ENCODE measurements at places on chromosomes 4 and X.

DNA sequence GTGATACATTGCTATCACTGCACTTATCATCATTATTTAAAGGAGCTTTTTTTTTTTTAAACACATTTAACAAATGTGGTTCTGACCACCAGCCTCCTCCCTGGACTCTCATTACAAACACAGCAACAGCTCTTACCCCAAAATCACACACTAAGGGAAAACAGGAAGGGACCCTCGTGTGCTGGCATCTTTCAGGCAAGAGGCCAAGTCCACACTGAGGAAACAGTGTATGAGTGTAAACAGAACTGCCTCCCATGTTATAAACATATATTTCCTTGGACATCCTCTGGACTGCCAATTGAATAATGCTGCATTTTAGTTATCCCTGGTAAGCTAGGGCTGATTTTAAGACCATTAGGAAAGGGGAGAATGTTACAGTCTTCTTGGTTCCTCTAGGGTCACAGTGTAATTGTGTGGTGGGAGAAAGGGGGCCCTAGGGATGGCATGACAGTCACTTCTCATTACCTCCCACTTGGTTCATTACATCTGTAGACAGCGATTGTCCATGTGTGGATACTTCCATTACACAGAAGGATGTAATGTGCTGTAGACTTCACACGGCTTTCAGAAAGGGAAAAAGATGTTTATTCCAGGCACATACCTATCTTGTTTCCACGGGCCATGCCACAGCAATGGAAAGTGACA is 244.6 kb upstream of the TET2 start:
- no peak for DNase-seq

DNA sequence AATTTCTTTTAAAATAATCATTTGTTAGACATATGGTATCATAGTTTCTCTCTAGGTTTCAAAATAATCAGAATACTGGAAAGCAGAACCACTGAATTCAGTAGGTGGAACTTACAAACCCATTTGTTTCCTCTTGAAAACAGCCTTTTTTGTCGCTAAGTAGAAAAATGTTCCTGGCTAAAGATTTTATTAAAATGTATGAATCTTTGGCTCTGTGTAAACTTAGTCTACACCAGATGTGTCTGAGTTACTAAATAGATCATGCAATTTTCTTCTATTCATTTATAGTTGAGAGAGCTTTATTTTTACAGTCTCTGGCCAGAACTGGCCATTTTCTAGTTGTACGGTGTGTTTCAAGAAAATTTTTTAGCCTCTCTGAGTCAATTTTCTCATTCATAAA is 1.0 kb downstream of the CYSLTR1 start:
- no peak for DNase-seq

DNA sequence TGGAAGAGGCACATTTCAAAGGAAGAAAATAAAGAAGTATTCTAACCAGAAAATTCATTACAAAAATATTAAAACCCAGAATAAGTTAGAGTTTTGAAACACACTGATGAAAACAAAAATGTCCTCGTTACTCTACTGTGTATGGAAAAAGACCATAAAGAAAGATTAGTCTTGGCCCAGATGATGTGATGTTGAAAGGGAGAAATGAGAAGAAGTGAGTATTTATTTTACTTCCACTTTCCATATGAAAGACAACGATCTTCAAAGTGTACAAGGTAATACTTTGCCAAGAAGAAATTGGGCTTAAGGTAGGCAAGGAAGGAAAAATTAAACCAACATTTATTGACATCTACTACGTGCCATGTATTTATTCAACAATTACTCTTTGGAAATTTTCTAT is 48.6 kb upstream of the EMCN start:
- DNase-seq = no peak

DNA sequence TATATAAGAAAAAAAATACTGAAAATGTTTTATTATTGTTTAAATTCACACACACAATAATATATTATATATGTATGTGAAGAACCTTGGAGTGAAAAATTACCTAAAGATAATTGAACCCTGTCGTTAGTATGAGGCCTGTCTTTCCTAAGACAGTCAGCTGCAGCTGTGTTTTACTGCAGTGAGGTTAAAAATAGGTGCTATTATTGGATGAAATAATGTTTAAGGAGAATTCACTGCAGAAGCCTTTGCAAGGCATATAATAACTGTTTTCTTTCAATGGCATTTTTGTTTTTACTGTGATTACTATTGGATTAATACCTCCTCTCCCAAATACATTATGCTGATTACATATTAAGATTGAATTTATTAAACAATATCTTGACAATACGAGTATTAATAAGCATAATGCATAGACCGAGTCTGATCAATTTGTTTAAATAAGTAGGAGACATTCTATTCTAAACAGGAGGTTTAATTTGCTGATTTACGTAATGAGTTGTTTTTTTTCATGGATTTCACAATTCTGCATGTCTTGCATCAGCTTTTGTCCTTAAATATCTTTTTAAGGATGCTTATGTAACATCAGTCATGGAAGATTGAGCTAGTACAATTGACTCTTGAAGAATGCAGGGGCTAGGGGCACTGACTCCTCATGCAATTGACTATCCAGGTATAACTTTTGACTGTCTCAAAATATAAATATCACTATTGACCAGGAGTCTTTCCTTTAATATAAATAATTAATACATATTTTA is 1181.1 kb upstream of the PCDH7 start:
- no peak for DNase-seq

- DNase-seq = no peak
Observed at GRCh38 chrX:145816601-145817315, 871 bp upstream of the SLITRK2 start.

DNA sequence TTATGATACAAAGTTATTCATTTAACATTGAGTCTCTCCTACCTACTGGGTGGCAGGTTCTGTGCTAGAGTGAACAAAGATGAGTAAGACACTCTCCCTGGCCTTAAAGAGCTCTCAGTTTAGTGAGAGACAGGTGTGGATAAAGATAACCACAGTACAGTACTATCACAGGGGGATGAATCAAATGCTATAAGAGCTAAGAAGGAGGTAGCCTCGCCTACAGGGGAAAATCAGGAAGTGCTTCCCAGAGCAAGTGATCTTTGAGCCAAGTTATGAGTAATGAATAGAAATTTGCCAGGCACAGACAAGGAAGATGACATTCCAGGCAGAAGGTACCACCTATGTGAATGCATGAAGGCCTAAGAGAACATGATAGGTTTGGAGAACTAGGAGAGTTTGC is 3.4 kb upstream of the IGBP1 start:
- no peak for DNase-seq

Measured in activated CD4-positive, CD25-positive, alpha-beta regulatory T cell (primary cell).